ENCODE measurements at places on chromosomes 6 and 20. TPM values are rescaled to one million over a fixed set of nuclear protein-coding genes. Genes with fewer than 3 reads are reported as not detected.

DNA sequence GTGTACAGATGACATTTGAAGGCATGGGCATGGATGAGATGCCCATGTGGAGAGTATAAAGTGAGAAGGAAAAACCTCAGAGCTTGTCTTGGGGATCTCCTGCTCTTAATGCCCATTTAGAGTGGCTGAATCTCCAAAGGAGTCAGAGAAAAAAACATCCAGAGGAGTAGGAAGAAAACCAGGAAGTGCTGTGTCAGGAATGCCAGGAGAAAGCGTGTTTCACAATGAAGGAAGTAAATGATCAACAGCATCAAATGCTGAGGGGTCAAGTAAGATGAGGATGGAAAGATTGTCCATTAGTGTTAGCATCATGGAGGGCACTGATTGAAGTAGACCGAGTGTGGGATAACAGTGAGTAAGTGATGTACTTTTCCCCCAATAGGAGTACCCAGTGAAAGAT, 56.1 kb downstream of the FIG4 start:
- DNase-seq, result no peak

GRCh38 chr6:51644426-51644825, 443.0 kb downstream of the PKHD1 start:
- DNase-seq, result peak; percentile 30

TP53TG5 gene
- not detected for total RNA-seq

- peak; percentile 66 for DNase-seq
These were observed 5.9 kb downstream of the TP53INP2 start for GRCh38 chr20:34709831-34710567.

EMILIN3 gene
- total RNA-seq, result not detected

RRAGD gene
- 5.3 TPM for total RNA-seq

IL20RA gene
- not detected for total RNA-seq

DNA sequence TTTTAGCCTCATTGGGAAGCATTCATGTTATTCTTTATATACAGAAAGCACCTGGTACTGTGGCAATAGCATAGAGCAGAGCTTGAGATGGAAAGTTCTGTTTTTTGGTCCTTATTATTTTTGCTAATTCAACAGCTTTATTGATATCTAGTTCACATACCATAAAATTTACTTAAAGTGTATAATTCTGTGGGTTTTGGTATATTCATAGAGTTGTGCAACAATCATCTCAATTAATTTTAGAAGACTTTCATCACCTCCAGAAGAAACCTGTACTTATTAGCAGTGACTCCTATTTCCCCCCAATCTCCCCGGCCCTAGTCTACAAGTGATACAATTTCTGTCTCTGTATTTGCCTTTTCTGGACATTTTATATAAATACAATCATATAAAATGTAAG, 77.4 kb downstream of the ANKRD6 start:
- DNase-seq, result no peak

- no peak for DNase-seq
These were observed 43.9 kb downstream of the PLCB4 start for GRCh38 chr20:9112541-9113515.

ANKRD66 gene
- total RNA-seq, result not detected

DNA sequence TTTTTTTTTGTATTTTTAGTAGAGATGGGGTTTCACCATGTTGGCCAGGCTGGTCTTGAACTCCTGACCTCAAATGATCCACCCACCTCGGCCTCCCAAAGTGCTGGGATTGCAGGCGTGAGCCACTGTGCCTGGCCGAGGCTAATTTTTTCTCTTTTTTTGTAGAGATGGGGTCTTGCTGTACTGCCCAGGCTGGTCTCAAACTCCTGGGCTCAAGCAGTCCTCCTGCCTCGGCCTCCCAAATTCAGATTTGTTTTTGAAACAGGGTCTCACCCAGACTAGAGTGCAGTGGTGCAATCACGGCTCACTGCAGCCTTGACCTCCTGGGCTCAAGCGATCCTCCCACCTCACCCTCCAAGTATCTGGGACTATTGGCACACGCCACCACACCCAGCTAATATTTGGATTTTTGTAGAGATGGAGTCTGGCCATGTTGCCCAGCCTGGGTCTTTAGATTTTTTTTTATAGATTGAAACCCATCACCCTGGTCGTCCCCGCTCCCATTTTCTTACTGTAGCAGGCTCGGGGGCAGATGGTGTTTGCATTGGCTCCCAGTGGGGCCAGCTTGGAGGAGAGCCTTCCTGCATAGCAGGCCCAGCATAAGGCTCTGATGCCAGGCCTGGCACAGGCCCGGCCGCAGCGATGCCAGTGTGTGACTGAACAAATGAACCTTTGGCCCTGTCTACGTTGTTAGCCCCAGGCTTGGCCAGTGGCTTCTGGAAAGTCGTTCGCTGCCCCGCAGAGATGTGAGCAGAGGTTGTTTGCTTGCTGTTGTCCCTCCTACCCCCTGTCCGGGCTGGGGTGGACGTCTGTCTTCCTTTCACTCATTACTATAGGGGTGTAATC, 4.3 kb upstream of the MTG2 start:
- no peak for DNase-seq

DNA sequence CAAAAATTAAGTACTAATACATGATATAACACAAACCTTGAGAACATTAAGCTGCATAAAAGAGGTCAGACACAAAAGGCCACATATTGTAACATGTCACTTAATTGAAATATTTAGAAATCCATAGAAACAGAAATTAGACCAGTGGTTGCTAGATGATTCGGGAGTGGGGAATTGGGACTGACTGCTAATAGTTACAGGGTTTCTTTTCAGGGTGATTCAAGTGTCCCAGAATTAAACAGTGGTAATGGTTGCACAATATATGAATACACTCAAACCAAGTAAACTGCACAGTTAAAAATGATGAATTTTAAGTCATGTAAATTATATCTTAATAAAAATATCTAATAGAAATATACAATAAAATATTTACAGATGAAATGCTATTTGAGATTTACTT, 174.5 kb downstream of the WDR27 start:
- no peak for DNase-seq

MCHR2 gene
- total RNA-seq, result not detected

LRRN4 gene
- not detected for total RNA-seq

DNA sequence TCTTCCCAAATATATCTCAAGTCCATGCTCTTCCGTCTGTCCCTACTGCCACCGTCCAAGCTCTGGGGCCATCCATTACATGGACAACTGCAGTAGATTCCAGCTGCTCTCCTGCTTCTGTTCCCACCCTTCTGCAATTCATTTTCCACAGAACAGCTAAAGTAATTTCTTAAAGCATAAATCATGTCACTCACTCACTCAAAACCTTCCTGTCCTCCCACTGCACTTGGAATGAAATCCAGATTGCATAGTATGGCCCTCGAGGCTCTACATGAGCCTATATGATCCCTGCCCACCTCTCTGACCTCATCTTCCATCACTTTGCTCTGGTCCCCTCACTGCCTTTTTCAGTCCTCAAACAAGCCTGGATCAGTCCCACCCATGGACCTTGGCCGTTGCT, 10.9 kb downstream of the PHACTR2 start:
- DNase-seq, result no peak

DNA sequence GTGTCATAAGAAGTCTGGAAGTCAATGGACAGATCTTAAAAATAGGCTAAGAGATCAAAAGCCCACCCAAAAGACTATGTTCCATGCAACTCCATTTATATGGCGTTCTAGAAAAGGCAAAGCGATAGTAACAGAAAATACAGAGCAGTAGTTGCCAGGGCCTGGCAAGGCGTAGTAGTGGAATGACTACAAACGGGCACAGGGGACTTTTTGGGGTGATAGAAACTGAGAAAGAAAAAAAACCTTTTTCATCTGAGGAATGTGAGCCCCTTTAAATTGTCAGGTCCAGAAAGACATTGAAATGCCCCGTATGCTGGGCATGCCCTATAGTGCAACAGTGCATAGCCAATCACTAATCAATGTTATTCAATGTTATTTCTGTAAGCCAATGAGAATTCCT, 47.2 kb upstream of the FAM50B start:
- no peak for DNase-seq

DNA sequence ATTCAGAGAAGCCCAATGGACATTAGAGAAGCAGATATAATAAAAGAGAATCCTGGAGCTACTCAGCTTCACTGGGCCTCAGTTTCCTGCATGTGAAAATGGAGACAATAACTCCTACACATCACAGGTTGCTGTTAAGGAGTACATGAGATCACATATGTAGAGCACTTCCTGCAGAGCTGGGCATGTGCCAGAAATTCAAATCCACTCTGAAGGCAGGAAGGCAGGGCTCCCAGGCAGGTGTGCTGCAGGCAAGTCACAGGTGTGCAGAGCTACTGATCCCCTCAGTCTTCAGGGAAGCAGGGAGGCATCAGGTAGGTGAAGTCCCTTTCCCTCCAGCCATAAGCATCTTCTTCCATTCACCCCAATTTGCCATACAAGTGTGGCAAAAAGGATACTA, 48.0 kb downstream of the DST start:
- DNase-seq, result no peak

DNA sequence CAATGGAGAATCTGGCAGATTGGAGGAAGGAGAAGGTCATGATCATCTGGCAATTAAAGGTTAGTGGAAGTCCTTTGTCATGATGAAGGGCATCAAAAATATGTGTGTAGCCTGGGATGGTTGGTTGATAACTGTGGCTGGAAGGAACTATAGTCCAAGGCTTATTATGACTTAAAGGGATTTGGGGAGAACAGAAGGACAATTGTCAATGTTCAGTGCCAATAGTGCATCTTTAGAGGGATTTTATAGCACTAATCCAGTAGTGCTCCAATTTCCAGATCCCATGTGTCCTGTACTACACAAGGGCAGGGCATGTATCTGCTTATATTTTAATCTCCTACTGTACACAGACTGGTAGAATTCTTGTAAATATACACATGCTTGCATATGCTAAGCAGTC, 5.0 kb upstream of the ZBTB24 start:
- DNase-seq, result no peak

GRCh38 chr6:4451081-4451480, 315.7 kb upstream of the ECI2 start:
- DNase-seq, result no peak

DNA sequence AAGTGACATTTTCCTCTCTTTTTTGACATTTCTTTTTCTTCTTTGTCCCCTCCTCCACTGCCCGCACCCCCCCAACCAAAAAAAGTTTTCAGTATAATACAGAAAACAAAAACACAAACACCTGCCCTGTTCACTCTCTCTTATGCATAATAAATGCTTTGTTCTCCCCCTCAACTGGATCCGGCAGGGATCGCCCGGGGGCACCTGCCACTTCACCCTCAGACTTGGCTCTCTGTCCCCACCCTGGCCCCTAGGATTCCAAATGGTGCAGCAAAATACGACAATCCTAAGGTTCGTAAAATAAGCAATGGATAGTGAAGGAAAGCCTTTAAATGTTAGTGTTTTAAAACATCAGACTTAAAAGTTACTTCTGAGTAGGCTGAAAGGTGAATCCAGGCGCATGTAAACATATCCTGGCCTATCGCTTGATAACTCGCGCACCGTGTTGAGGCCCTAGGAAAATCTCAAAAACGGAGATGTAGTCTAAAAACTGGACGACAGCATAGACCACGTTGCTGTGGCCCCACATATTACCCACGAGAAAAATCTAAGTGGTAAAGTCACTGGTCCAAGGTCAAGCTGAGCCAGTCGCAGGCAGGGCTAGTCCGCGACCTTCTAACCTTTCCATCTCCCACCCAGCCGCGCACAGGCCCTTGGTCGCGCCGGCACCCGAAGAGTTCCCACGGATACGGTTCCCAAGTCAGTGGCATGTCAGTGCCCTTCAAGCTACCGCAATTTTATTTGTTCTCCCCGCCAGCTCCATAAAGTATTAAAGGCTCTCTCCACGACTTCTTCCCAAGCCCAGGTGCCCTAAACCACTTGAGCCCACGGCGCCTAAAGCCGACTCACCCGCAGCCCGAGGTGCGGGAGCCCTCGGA, 130.8 kb downstream of the OGFRL1 start:
- DNase-seq, result no peak

GRCh38 chr6:109854541-109855308, 123.4 kb upstream of the GPR6 start:
- no peak for DNase-seq
